Calu3 (cell line): ENCODE measurements at places on chromosomes 6 and 20. TPM values are rescaled to one million over a fixed set of nuclear protein-coding genes. Genes with fewer than 3 reads are reported as not detected.

GRCh38 chr6:126539022-126539421 lies 199.1 kb downstream of the CENPW start:
- DNase-seq: no peak

Gene RREB1
- total RNA-seq: 38.4 and 42.9 TPM in 2 replicates

Gene MCHR2
- not detected in 2 replicates for total RNA-seq

- no peak for DNase-seq
Observed at GRCh38 chr6:157265635-157266034, 57.7 kb downstream of the TMEM242 start.

Gene POPDC3
- total RNA-seq: 2.8 and 3.8 TPM in 2 replicates

- DNase-seq: no peak
Observed at GRCh38 chr6:3499603-3500002, 42.8 kb upstream of the SLC22A23 start.
